ENCODE measurements at places on chromosomes 12 and 14.

DNA sequence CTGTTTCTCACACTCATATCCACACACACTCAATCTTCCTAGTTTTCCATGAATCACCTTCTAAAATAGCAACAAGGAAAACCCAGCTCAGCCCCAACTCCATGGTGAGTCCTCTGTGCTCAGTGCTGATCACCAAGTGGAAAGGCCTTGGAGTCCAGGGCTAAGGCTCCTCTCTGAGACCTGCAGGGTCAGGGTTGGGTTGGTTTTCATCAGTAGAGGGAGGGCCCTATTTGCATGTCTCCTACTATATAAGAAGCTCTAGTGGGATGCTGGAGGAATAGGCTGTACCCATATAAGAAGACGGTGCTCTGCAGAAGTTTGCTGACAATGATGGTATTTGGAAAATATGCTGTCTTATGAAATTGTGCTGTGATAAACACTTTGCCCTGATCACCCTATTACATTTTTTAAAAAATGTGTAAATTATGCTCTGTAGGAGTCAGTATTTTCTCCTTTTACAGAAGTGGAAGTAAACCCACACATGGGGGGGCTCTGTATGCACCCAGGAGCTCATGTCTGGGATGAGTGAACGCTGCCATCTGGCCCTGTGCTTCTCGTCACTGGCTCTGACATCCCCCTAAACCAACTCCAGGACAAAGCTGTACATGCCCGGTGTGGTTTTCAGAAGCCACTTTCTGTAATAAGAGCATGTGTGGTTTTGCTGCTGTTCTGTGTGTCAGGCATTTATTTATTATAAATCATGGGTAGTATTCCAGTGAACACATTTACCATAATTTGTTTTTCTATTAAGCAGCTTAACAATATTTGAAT, 536.3 kb downstream of the TMEM121 start:
- DNase-seq: no peak

DNA sequence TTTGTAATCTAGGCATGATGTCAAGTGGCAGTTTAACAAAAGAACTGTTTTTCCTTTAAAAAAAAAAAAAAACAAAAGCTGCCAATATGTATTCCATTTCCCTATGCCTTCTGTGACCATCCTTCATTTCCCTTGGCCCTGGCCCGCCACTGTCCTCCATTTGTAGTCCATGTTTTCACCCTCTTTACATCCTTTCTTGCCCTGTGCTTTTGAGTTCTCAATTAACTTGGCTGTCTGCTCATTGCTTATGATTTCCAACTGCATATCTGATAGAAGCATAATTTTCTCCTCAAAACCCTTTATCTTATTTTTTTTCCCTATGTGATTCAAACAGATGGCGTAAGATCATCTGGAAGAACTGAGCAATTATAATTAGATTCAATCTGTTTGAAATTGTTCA, 297.5 kb downstream of the NAV3 start:
- DNase-seq: no peak

GRCh38 chr14:58805057-58805456, 167.3 kb downstream of the DACT1 start:
- no peak for DNase-seq

DNA sequence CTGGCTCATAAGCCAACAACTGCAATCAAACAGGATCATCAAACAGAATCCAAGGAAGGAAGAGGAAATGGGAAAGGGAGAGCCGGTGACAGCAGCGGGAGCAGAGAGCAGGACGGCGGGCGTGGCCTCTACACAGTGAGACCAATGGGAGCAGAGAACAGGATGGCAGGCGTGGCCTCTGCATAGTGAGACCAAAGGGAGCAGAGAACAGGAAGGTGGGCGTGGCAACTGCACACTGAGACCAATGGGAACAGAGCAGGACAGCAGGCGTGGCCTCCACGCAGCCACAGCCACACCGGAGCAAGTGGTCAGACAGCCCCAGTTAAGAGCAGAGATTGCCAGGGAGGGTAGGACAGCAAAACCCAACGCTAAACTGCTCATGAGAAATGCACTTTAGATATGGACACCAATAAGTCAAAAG, 16.4 kb downstream of the LRCOL1 start:
- DNase-seq: peak; percentile 90

- no peak for DNase-seq
Observed at GRCh38 chr14:77119851-77120250, 21.7 kb downstream of the ZDHHC22 start.

GRCh38 chr14:70660967-70661893, 19.5 kb downstream of the TTC9 start:
- no peak for DNase-seq

DNA sequence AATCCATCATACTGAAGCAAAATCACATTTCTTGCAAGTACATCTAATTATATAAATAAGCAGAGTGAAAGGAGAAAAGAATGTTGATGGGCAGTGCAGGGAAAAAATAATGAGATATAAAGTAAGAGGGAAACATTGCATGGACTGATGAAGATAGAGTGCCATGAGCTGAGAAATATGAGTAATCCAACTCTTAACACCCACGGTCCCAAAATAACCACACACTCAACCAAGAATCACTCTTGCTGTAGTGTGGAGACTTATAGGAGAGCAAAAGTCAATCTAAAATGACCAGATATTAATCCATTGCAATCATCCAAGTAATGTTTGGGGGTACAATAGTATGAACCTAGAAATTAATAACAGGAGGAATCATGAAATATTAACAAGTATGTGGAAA, 40.2 kb downstream of the MYF5 start:
- DNase-seq: no peak

GRCh38 chr12:131147894-131148293, 194.2 kb downstream of the ADGRD1 start:
- DNase-seq: no peak

- DNase-seq: no peak
Observed at GRCh38 chr12:110074089-110074488, 25.8 kb upstream of the C12orf76 start.

DNA sequence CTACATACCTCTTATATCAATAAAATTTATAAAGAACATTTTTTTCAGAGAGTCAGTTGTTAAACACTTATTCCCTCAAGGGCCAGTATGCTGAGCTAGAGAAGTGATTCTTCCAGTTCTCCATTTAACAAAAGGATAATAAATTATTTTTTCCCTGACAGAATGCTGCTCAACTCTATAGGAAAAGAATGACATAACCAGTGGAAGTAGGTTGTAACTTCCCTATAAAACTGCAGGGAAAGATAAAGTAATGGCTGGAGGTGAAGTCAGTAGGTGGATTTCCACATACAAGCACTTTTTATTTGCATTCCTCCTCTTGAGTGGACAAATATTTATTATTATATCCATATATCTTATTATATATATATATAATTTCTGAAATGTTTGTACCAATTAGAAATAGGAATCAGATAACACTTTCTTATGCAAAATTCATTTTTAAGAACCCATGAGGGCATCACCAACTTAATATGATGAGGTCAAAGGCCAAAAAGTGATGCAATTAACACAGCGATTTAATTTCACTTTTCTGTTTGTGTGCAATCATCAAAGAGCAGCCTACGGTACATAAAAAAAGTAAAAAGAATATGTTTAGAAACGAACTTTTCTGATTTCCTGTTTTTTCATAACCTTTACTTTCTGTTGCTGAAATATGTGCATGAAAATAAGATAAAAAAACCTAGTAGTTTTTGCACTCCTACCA, 175.3 kb downstream of the PRKD1 start:
- no peak for DNase-seq

GRCh38 chr14:56120091-56120691, 2.0 kb downstream of the PELI2 start:
- DNase-seq: no peak

DNA sequence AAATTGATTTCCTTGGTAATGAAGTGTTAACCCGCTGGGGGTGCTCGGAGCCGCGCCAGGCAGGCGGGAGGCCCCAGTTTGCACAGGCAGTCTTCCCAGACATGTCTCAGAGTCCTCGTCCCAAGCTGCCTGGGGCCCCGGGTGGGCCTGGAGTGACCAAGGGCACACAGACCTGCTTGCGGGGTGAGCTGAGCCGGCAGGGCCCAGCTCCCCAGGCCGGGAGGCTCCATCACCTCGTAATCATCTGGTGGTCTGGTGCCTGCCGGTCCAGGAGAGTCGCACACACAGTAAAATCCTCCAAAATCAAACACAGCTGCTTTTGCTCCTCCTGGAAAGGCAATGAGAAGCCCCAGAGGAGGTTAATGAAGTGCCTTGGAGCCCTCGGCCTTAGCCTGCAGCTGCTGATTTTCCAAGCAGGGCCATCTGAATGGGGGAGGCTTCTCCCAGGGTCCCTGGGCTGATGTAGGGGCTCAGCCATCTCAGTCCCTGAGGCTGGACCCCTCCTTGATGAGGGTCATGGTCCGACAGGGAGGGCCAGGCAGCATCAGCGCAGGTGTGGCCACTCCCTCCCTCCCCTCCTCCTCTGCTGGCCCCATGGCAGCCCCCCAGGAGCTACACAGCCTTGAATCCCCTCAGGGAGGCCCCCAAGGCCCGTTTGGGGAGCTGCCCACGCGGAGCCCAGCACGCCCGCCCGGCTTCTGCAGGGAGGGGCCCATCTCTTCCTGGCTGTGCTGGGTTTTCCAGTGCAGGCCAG, 39.4 kb upstream of the FBRSL1 start:
- no peak for DNase-seq

DNA sequence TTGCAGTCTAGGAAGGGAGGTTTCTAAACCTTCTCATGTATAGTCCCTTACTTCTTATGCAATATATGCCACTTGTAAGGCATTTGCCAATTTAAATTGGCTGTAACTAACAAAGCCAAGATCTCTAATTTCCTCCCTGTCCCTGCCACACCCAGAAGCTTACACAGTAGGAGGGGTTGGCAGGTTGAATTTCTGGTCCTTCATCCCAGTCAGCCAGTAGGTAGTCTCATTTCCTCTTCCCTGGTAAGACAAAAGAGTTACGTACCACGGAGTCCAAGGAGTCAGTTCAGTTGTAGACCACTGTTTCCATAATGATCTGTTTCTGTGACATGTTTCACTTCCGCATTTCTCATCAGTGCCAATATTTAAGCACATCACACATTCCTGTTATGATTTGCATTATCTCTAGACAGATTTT, 47.0 kb upstream of the PLBD1 start:
- DNase-seq: no peak

DNA sequence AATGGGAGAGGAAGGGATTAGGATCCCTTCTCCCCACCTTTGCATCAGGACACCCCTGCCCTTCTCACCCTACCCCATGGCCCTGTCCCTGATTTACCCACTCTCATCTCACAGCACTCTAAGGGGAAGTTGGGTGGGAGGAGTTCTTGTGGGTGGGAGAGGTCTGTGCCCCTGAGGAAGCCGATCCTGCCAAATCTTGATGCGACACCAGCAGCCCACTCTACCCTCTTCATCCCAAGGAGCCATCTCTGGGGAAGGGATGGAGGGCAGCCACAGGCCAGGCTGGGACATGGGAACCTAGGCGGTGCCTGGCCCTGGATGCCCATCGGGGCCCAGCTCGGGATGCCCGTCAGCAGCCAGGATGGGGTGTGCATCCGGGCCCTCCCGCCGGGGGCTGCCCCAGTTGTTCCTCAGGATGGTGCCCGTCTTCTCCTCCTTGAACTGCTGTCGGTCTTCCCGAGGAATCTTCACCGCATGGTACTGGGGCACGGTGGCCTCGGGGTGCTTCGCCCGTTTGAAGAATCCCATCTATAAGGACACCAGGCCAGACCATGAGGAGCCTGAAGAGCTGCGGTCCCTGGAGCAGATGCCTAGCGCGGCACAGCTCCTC, 22.8 kb downstream of the ITGA7 start:
- DNase-seq: no peak

- DNase-seq: no peak
Observed at GRCh38 chr12:75783093-75783877, 248.3 kb downstream of the PHLDA1 start.

DNA sequence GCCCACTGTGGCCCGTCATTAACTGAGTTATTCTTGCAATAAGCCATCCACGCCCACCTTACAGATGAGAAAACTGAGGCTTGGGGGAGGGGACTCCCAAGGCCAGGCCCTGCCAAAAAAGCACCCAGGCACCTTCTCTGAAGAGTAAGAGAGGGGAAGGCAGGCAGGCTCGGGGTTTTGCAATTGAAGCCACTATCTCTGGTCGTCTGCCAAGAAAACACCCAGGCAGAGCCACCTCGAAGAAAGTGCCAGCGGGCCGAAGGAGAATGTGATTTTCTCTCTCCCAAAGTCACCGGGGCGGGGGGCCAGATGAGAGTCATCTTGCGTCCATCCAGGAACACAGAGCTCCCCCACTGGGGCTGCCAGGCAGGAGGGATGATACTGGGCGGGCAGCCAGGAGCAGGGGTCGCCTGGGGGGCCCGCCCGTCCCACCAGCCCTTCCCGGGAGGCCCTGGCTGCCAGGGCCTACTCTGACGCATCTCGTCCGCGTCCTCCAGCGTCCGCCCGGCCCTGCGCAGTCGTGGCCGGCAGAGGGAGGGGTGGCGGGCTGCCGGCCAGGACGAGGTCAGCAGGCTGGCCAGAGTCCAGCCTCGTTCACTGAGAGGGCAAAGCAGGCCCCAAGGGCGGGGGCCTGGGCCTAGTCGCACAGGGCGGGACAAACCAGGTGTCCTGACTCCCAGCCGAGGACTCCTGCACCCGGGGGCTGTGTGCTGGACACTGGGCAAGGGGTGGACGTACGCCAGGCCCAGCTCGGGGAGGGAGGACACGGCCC, 74.3 kb downstream of the RFLNA start:
- peak; percentile 94 for DNase-seq

- no peak for DNase-seq
Observed at GRCh38 chr14:75022655-75023054, 19.9 kb downstream of the EIF2B2 start.

GRCh38 chr12:15848606-15849005, 33.6 kb upstream of the STRAP start:
- DNase-seq: no peak

DNA sequence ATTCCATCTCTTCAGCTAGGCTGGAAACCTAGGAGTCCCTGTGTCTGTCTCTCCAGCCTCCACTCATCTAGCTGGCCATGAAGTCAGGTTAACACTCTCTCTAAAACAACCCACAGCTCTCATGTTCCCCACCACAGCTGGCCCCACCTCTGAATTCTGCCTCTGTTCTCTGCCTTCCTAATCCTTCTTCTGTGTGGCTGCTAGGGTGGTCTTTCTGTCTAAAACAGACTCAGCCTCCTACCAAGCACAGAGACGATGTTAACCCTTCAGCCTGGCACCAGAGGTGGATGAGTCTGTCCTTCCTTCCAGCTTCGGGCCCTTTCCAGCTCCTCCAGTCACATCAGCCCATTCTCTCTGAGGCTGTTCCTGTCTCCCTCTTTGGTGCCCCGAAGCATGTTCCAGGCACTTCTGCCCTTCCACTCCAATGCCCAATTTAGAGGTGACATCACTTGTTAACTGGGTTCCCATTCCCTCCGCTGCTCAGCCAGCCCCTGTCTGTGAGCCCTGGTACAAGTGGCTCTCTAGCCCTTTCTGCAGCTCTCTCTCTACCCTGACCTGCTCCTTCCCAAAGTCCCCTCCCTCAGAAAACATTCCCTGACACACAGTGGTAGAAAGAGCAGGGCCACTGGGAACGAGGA, 9.1 kb downstream of the FIGNL2 start:
- DNase-seq: no peak

- no peak for DNase-seq
Observed at GRCh38 chr12:117567644-117568216, 206.3 kb upstream of the NOS1 start.

- DNase-seq: no peak
Observed at GRCh38 chr14:99214701-99215100, 57.3 kb downstream of the BCL11B start.

GRCh38 chr12:99138393-99138792, 493.3 kb downstream of the APAF1 start:
- DNase-seq: no peak

- no peak for DNase-seq
Observed at GRCh38 chr12:91017043-91017442, 12.3 kb upstream of the EPYC start.

- DNase-seq: no peak
Observed at GRCh38 chr14:100906420-100906819, 2.9 kb upstream of the RTL1 start.

- no peak for DNase-seq
Observed at GRCh38 chr12:89859508-89860220, 151.0 kb upstream of the ATP2B1 start.

Measured in ovary (tissue), 10 donors.